HepG2 (cell line): ENCODE measurements at places on chromosomes 1 and 21.

DNA sequence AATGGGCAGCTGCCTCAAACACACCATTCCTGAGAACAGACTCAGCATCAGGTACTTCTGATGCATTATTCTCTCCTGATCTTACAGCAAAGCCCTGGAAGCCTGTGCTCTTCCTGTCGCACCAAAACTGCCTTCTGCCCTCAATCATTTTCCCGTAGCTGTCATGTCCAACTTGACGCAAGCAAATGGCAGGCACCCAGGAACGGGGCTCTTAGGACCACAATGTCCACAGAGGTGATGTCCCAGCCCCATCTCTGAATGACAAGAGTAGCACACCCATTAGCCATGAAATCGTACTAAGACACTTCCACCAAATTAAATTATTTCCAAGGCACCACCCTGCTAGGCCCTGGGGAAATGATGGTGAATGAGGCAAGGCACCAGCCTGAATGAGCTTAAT, 47.1 kb downstream of the PTPN14 start:
- DNase-seq = no peak

- DNase-seq = no peak
Measured at GRCh38 chr1:203082571-203083462, 3.0 kb downstream of the MYOG start.

GRCh38 chr1:96559181-96559580, 162.4 kb upstream of the PTBP2 start:
- no peak for DNase-seq

GRCh38 chr1:5570931-5571330, 421.3 kb downstream of the NPHP4 start:
- DNase-seq = no peak

GRCh38 chr1:30822006-30822405, 64.4 kb upstream of the LAPTM5 start:
- peak; percentile 50 for DNase-seq

GRCh38 chr1:21834094-21834493, 22.0 kb downstream of the LDLRAD2 start:
- peak; percentile 24 for DNase-seq

- peak; percentile 37 for DNase-seq
Measured at GRCh38 chr1:56754708-56755479, 64.3 kb downstream of the FYB2 start.

- DNase-seq = no peak
Measured at GRCh38 chr1:99352821-99353220, 88.5 kb downstream of the PLPPR4 start.
